Stimulated activated CD8-positive, alpha-beta memory T cell treated with anti-CD3 and anti-CD28 coated beads, Interleukin-7, amount 100 ng/mL, for 1 hour (primary cell): ENCODE measurements at places on chromosomes 4 and X.

GRCh38 chr4:105119356-105119755, 27.3 kb upstream of the TET2 start:
- DNase-seq: no peak

- DNase-seq: no peak
These were observed 11.7 kb downstream of the COQ2 start for GRCh38 chr4:83272900-83273299.

DNA sequence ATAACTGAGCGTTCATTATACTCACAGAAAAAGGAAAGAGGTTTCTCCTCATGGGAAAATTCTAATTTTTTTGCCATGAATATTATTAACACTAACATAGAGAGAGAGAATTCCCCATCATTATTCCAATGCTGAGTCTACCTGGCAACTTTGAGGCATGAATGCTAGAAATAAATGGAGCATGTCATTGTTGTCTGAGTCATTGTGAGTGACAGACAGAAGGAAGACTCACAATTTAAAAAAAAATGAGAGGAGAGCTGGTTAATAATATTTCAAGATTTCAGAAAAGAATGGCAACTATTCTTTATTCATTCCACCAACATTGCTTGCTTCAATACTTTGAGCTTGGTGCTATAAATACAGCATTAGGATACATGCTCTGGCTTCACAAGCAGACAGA, 170.4 kb upstream of the HS3ST1 start:
- no peak for DNase-seq

- DNase-seq: no peak
These were observed 10.4 kb downstream of the SASH3 start for GRCh38 chrX:129790146-129790545.

GRCh38 chr4:83238393-83239248, 46.0 kb downstream of the COQ2 start:
- DNase-seq: no peak

- peak; percentile 55 for DNase-seq
These were observed 71.7 kb upstream of the BCOR start for GRCh38 chrX:40169193-40170101.

DNA sequence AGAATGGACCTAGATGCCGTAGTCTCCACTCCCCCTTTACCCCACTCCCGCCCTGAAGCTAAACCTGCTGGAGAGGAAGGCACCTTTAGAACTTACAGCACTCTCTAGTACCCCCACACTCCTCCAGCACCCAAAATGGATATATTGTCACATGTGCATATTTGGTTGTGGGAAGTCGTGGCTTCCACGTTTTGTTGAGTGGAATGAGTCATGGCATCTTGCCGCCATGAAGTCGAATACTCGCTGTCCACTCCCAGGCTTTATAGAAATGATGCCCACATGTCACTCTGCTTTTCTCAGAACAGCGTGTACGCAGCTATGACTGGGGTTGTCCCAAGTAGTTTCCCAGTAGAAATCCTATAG, 545 bp downstream of the ABCE1 start:
- DNase-seq: peak; percentile 8

DNA sequence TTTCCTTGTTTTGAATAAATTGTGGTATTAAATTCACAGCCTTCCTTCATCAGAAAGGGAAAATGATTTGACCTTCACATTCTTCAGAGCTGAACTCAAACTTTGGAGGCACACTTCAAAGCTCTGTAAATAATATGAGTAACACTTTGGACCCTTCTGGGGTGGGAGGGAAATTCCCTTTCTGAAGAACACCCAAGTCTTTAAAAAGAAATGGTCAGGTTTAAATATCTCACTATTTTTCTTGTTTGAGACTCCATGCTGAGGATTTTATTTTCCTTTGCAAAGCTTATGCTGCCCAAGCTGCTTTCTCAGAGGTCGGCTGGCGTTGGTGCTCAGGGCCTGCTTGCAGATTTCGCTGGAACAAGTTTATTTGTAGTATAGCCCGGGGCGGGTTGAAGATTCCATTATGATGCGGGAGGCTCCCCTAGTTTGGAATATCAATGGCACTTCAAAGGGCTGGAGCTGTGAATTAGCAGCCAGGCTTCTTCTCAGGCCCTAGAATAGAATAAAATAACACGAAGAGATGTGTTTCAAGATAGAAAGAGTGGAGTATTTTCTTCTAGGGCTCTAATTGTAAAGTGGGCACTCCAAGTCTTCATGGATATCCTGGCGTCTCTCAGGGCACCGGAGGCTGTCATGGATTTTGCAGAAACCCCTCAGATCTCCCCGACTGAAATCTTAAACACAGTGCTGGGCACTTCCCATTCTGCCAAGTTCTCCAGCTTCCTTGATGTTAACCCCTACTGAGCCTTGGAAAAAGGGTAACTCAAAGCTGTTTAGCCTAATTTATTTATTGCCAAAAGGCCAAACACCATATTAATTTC, 315.6 kb downstream of the GPAT3 start:
- DNase-seq: no peak

DNA sequence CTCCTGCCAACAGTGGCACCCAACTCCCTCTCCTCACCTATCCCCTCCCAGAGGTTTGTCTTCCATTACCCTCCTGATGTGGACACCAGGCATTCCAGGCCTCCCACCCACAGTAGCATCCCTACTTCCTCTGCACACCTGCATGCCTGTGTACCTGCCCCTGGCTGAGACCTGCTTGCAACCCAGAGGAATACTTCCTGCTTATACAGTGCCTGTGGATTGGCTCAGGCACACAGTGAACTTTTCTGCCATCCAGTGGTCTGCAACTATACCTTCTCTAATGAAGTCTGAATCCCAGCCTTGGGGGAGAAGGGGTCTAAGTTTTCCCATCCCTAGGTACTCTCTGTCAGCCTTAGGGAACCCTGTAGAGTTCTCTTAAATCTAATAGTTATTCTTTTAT, 169.9 kb downstream of the IQCM start:
- DNase-seq: no peak

DNA sequence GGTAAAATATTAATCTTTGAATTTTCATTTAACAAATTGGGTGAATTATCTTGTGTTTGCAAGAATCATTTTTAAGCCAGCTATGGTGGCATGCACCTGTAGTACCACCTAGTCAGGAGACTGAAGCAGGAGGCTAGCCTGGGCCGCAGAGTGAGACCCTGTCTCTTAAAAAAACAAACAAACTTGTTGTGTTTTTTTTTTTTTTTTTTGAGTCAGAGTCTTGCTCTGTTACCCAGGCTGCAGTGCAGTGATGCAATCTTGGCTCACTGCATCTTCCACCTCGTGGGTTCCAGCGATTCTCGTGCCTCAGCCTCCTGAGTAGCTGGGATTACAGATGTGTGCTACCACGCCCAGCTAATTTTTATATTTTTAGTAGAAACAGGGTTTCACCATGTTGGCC, 2.2 kb downstream of the TXLNG start:
- DNase-seq: no peak

- no peak for DNase-seq
These were observed 106.0 kb upstream of the NDST4 start for GRCh38 chr4:115219315-115219860.

DNA sequence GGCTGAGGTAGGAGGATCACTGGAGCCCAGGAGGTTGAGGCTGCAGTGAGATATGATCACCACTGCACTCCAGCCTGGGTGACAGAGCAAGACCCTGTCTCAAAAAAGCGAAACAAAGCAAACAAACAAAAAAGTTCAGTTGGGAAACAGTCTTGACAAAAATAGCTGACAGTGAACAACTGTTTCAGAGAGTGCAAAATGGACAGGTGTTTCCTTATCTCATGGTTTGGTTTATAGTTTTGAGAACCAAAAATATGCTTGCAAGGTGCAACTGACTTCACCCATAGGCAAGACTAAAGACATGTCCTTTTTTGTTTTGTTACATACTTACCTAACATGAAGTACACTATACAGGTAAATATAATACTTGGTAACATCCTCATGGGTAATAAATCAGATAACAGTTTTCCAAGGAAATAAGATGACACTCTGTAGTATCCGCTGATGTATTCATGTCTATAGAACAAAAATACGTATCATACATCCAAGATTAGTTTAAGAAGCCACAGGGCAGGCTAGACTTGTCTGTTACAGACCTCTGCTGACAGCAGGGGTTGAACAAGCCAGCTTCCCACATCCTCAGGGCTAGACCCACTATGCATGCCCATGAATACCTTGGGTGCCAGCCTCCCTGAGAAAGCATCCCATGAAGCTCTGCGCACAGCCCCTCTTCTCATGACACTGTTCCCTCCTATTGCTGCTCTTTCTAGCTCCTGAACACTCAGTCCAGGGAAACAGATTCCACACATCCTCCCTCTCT, 59.3 kb downstream of the ABCG2 start:
- no peak for DNase-seq

- DNase-seq: no peak
These were observed 664 bp downstream of the PRSS12 start for GRCh38 chr4:118351851-118352827.

- no peak for DNase-seq
These were observed 113.0 kb downstream of the ANAPC10 start for GRCh38 chr4:144985014-144985413.

DNA sequence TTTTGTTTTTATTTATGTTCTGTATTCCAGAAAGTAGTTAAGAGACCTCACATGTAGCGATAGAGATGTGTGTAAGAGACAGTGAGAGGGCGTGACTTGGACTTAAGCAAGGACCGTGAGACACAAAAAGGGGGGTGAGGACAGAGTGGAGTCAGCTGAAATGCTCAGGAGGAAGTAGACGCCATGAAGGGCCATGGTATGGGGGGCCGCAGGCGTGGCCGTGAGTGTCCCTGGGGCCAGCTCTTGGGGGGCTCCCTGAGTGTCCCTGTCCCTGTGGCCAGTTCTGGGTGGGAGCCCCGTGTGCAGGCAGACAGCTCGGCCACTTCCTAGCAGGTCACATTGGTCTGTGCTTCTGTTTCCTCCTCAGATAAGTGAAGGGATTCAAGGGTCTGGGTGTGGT, 23.0 kb upstream of the MSANTD1 start:
- no peak for DNase-seq

- no peak for DNase-seq
These were observed 234.2 kb downstream of the RAPGEF2 start for GRCh38 chr4:159337041-159337440.

DNA sequence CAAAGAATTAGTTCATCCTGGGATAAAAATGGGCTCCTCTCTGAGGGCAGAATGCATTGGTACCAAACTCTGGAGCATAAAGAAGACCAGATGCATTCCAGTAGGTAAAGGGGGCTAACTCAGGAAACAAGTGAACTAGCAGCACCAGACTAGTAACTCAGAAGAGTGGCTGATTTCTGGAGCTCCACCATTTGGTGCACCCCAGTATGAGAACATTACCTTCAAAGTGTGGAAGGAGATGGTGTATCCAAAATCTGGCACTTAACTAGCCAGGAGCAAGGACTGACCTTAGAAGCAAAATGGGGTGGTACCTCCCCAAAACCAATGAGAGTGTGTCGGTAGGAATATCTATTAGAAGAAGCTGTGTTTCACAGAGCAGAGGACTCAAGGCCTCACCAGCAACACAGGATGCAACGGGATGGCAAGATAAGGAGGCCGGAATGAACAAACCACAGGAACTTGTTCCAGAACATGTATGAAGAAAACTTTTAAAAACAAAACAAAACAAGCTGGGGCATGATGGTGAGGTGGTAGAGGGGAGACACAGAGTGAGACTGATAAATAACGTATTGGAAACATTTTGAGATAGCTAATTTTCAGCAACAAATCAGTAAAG, 142.3 kb downstream of the INPP4B start:
- no peak for DNase-seq

DNA sequence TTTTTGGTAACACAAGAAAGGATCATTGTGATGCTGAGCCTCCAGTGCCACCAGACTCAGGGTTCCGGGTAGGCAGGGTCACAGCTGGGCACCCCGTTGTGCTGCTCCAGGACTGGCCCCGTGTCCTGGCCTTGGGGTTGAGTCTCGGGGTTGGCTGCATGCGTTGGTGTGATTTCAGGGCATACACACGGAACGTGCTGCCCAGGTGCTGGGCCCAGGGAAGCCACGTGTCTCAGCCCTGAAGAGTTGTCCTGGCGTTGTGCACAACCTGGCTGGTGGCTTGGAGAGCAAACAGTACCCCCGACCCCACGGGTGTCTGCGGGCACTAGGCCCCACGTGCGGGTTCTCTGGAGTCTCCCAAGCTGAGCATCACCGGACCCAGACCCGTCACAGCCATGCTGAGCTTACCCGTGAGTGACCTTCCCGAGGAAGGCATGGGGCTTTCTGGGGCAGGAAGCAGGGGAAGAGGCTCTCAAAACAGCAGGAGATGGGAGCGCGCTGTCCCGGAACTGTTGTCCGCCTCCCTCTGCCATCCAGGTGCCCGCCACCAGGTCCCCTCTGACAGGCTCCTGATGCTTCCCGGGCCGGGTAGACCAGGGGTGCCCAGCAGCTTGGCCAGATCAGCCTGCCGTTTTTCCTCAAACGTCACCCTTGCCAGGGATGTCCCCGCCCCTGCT, 66.1 kb upstream of the ENPP6 start:
- DNase-seq: no peak

DNA sequence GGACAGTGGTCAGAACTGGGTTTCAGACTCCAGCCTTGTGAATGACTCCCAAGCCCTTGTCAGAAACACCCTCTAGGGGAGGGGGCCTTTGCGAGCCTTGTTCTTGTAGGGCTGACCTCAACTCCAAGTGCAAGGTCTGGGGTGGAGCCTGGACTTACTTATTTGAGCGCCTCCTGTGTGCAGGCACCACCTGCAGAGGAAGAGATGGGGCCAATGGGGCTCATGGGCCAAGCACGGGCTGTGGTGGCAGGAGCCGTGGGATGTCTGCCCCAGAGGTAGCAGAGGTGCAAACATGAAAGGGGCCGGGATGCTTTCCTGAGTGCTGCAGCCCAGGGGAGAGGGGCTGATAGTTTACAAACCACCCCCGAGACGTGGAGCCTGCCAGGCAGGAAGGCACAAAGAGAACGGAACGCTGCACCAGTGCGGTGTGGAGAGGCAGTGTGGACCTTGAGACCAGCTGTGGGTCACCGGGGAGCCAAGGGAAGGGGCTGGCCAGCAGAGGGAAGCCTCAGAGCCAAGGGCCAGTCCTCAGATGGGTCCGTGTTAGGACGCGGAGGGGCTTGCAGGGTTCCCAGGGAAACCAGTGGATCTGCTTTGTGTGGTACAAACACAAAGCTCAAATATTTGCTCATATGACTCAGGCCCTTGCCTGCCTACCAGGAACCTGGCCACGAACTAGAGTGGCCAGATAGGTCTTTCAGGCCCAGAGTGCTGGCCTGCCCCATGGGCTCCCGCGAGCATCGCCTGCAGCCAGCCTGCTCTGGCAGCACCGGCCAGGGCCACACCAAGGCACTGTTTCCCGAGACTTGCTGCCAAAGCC, 8.7 kb upstream of the TADA2B start:
- no peak for DNase-seq

GRCh38 chr4:1579001-1579900, 104.9 kb downstream of the FAM53A start:
- DNase-seq: peak; percentile 49
